ENCODE measurements at places on chromosomes 1 and 21.

GRCh38 chr1:153608742-153609584 is 4.0 kb downstream of the S100A16 start:
- no peak for DNase-seq

DNA sequence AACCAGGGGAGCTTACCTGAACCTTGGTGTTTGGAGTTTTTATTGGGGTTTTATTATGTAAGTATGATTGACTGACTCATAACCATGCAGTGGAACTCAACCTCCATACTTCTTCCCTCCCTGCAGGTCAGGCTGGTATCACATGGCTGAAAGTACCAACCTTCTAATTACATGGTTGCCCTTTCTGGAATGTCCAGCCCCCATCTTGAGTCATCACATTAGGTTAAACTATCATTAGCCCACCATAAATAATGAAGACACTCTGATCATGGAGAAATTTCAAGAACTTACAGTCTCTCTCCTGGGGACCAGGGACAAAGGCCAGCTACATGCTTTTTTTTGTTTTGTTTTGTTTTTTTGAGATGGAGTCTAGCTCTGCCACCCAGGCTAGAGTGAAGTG is 19.2 kb upstream of the DPH5 start:
- DNase-seq = no peak

DNA sequence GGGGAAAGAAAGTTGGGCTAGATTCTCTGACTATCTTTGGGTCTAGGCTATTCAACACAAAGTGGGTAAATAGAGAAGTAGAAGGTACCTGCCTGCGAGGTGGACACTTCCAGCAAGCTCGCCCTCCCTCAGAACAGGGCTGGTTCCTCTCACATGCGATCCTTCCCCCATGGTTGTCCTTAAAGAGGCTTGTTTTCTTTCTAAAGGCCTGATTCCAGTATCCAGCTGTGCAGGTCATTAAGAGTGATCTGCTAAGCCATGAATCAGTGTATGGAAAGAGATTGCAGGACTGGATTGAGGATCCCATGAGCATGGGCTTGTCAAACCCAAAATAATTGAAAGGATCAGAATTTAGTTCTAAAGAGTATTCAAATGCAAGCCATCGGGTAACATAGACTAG is 189.0 kb downstream of the URB2 start:
- no peak for DNase-seq

DNA sequence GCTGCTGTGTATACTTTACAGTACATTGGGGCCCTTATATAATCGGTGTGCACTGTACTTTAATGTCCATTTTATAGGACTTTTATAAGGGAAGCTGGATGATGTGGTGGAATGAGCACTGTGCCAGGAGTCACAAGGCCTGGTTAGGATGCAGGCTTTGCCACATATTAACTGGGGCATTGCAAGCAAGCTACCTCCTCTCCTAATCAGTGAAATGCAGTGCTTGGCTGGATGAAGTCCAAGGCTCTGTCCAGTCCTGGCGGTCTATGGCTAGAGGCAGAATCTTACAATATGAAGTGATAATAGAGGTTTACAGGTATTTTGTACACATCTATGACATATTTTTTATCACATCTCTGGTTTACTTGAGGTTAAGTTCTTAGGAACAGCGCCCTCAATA is 1.7 kb upstream of the PKP1 start:
- no peak for DNase-seq

- DNase-seq = no peak
These were observed 32.8 kb upstream of the ABCD3 start for GRCh38 chr1:94385308-94385929.

GRCh38 chr1:184061396-184062003 is 10.0 kb downstream of the TSEN15 start:
- no peak for DNase-seq

DNA sequence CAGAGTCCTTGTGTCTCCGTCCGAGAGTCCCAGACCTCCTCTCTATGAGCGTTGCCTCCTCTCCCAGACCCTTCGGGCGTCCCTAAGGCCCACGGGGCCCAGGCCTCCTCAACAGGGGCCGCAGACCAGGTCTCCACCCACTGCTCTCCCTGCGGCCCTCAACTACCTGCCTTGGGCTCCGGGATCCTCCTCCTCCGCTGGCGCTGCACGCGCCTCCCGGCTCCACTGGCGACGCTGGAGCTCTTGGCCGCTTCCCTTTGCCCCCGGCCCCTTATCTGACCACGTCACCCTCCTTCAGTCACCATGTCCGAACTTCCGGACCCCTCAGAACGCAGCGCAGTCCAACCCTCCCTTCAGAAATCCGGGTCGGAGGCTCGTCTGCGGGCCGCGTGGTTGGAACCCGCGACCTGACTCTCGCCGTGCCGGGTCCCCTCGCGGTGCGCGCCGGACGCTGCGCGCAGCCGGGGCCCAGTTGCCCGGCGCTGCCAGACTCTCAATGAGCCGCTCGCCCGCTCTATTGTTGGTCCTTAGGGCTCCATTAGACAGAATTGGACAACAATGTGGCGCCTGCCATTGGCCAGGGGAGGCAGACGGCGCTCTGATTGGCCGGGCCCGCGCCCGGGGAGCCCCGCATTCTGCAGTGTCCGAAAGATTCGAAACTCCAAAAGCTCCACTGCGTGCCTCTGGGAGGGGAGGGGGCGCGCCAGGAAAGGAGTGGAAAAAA is at the start of gene DMRTA2:
TSS of gene DMRTA2 (minus strand) at position 498 of the 724 bp plus-strand sequence. CDS start 1,907 bp downstream, outside the sequence.
- no peak for DNase-seq

Measured in CD4-positive, alpha-beta T cell (primary cell).